ENCODE measurements at places on chromosomes 13 and 19.

- DNase-seq, result no peak
Observed at GRCh38 chr13:43767341-43767931, 19.3 kb downstream of the ENOX1 start.

- DNase-seq, result no peak
Observed at GRCh38 chr13:105341256-105341655, 1194.2 kb downstream of the EFNB2 start.

- no peak for DNase-seq
Observed at GRCh38 chr13:57858376-57858775, 226.8 kb downstream of the PCDH17 start.

DNA sequence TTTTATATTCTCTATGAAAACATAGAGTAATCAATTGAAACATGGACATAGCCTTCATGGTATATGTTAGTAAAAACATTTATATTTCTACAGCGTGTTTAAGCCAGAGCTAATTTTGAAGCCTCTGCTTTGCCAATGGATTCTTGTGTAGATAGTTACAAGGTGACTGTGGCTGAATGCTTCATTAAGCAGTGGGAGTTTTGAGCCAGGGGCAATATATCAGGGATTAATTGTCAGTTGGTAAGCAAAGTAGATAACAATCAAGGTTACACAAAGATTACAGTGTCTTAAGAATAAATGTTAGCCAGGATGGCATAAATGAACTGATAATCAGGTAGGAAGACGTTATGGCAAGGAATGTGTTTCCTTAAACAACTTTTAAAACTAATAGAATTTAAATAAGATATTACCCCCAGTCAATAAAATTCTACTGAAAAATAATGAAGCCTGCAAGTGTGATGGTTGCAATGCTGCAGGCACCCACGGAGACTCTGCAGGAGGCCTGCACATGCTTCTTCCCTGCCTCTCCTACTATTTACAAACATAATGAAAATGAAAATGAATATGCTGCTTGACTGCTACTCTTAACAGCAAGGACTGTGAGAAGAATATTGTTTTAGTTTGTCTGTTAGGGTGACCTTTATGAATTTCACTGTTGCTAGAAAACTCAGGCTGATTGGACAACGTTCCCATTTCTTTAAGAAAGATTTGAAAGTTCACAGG lies 588.5 kb downstream of the GPC5 start:
- no peak for DNase-seq

- peak; percentile 18 for DNase-seq
Observed at GRCh38 chr13:50309882-50310594, 294.8 kb downstream of the KCNRG start.
